Endothelial cell (in vitro differentiated cells): ENCODE measurements at places on chromosomes 3 and 15. TPM values are rescaled to one million over a fixed set of nuclear protein-coding genes. Genes with fewer than 3 reads are reported as not detected.

DNA sequence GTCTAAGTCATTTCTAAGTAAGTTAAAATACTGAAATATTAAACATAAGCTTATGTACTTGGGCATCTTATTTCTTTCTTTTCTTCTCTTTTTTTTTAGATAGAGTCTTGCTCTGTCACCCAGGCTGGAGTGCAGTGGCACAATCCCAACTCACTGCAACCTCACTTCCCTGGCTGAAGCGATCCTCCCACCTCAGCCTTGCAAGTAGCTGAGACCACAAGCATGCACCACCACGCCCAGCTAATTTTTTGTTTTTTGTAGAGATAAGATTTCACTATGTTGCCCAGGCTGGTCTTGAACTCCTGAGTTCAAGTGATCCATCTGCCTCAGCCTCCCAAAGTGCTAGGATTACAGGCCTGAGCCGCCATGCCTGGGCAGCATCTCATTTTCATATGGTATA is 16.0 kb upstream of the ZNF710 start:
- DNase-seq: no peak

DNA sequence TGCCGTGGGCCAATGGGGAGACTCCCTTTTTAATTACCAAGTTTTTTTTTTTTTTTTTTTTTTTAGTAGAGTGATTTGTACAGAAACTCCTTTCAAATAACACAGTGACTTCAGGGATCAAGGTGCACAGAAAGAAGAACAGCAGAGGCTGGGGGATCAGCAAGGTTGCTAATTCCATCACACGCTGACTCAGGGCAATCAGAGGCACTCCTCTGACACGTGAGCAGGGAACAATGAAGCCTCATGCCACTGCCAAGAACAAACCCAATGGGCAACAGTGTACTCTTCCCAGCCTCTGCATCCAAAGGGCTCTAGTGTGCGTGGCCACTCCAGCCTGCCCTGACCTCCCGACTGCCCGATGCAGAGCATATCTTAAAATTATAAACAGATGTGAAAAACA is 186.7 kb upstream of the WNT5A start:
- no peak for DNase-seq

DNA sequence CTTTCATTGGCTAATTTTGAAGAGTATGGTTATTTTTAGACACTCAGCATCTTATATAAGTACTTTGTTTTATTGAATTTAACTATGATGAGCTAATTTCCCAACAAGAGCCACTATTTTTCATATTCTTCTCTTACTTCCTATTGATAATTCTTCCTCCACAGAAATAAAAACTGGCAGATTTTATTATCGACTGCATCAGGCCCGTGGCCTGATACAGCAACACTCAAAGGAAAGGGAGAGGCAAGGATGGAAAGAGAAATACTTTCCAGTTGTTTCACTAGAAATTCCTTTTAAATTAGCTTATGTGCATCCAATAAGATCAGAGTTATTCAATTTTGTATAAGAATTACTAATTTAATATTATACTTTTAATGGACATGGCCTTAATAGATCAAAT is 886.3 kb downstream of the ROBO1 start:
- DNase-seq: no peak

DNA sequence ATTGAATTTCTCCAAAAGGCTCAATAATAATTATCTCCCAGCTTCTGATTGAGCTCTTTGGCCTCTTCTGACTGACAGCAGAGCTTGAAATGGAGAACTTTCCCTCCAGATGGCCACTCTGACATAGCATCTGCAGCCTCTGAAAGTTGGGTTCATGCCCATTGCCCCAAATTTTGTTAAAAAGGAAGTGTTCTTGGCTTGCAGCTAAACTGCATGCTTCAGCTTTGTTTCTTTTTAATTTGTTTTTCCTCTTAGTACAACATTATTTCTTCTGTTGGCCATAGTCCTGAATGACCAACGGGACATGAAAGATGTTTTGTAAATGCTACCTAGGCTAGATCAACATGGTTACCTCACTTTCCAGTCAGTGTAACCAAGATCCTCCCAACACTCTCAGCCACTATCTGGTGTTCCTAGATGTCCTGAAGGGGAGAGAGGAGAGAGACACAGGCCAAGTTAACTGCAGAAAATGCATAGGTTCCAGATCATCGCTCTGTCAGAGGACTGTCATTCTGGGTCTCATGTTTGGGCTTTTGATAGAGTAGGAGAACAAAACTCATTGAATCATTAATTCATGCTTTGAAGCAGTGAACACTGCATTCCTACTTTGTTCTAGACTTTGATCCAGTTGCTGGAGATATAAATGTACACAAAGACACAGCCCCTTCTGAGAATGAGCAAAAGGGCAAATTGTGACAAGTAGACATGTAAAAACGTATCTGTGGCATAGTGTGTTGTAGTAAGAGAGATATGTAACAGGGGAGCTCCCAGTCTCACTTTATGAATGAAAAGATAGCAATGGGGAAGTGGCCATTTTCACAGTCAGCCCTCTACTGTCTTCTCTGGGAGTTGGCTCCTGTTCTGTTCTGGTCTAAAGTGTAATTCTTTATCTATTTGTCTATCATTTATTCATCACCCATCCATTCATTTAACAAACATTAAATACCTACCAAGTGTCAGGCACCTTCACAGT is 156.2 kb downstream of the ZNF621 start:
- no peak for DNase-seq

SNX1 gene
- 128 TPM for total RNA-seq

PLCH1 gene
- 20.9 TPM for total RNA-seq

MEIS2 gene
- 13.0 TPM for total RNA-seq

TMEM45A gene
- total RNA-seq: 7.6 TPM
